ENCODE measurements at places on chromosomes 13 and 19.

DNA sequence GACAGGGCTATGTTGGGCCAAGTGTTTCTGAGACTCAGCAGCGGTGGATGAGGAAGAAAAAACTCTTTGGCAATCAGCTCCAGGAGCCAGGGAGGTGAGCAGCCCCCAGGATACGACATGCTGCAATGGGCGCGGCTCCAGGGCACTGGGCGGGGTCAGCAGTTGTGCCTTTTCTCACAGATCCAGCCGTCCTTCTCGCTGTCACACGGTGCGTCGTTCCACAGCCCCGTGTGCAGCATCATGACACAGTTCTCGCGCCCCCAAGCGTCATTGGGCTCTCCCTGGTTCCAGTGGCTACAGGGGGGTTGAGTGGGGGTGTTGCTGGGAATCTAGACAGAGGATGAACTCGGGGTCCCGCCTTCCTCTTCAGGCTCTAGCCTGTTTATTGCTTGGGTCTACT lies 2.7 kb downstream of the CLEC4G start:
- no peak for DNase-seq

DNA sequence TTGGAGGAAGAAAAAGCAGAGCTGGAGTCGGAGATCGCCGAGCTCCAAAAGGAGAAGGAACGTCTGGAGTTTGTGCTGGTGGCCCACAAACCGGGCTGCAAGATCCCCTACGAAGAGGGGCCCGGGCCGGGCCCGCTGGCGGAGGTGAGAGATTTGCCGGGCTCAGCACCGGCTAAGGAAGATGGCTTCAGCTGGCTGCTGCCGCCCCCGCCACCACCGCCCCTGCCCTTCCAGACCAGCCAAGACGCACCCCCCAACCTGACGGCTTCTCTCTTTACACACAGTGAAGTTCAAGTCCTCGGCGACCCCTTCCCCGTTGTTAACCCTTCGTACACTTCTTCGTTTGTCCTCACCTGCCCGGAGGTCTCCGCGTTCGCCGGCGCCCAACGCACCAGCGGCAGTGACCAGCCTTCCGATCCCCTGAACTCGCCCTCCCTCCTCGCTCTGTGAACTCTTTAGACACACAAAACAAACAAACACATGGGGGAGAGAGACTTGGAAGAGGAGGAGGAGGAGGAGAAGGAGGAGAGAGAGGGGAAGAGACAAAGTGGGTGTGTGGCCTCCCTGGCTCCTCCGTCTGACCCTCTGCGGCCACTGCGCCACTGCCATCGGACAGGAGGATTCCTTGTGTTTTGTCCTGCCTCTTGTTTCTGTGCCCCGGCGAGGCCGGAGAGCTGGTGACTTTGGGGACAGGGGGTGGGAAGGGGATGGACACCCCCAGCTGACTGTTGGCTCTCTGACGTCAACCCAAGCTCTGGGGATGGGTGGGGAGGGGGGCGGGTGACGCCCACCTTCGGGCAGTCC lies 5.0 kb downstream of the FOSB start:
- no peak for DNase-seq

DNA sequence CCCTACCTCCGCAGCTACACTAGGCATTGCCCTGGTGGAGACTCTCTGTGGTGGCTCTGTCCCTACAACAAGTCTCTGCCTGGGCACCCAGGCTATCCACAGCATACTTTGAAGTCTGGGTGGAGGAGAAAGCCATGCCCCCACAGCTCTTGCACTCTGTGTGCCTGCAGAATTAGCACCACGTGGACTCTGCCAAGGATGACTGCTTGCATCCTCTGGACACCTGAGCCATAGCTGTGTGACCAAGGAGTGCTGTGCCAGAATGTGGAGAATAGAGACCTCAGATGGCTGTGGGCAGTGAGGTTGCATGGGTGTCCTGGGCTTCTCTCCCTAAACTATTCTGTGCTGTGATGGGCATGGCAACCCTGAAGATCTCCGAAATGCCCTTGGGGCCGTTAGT lies 21.2 kb upstream of the MCF2L start:
- DNase-seq = no peak

- DNase-seq = no peak
These were observed 4.1 kb upstream of the TLE6 start for GRCh38 chr19:2973229-2973628.

DNA sequence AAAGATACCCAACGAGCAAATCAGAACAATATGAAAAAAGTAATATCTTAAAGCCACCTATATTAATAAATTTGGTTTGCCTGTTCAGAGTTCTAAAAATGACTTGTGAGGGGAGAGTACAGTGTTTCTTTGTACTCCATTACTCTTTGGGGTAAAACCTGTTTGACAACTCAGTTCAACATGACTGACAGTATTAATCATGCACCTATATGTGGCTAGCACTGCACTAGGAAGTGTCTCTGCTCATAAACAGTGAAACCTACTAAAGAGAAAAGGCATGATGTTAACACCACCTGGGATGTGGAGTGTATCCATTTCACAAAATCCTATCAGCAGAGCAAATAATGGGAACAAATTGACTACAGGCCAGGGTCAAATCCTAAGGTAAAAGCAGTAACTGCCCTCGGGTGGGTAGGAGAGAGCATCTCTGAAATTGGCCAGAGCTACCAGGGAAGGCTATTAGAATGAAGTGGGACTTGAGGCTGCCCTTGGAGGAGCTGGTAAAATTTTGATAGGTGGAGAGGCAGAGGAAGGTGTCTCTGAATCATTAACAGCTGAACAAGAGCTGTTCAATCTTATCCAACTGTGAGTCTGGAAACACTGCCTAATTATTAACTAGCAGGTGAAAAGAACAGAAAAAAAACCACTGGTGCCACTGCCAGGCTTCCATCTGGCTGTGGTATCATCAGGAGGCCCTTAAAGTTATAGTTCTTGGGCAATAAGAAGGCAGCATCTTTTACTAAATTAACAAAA lies 365.1 kb downstream of the DNAJC15 start:
- no peak for DNase-seq

GRCh38 chr13:77036279-77036678 lies 9.3 kb upstream of the FBXL3 start:
- no peak for DNase-seq

DNA sequence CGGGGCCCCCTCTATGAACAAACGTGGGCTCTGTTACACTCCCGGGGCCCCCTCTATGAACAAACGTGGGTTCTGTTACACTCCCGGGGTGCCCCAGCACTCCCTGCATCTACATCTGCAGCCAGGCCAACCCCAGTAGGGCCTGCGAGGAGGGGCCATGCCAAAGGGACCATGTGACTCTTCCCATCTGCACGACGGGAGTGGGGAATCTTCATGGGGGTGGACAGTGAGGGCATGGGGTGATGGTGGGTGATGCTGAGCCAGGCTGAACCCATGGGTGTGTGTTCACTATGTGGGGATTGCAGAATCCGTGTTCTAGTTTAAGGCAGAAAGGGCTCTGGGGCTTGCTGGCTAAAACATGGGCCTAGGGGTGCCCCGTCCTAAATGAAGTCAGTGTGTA lies 69.9 kb upstream of the ARHGEF7 start:
- no peak for DNase-seq

- no peak for DNase-seq
These were observed 10.6 kb upstream of the RETN start for GRCh38 chr19:7658219-7658686.

All from activated T-helper 1 cell treated with anti-CD3 and anti-CD28 coated beads, Interleukin-2, amount 50 U/mL, for 16 hours (primary cell).